NCI-H1436 treated with DMSO at 0.1 percent for 48 hours (cell line): ENCODE measurements at places on chromosomes 16 and 17.

- DNase-seq: no peak
Measured at GRCh38 chr16:57906382-57907316, 64.3 kb downstream of the CNGB1 start.

DNA sequence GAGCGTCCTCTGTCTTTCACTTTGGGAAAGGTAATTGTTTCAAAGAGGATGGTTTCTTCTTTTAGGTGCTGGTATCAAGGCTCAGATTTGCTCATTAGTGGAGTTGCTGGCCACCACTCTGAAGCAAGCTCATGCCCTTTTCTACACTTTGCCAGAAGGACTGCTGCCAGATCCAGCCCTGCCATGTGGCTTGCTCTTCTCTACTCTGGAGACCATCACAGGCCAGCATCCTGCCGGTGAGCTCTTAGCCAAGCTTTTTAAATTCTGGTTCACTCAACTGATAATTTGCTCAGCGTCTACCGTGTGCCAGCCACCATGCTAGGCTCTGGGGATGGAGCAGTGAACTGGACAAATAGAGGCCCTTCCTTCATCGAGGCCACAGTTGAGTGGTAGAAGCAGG lies 4.3 kb downstream of the COG1 start:
- DNase-seq: no peak

DNA sequence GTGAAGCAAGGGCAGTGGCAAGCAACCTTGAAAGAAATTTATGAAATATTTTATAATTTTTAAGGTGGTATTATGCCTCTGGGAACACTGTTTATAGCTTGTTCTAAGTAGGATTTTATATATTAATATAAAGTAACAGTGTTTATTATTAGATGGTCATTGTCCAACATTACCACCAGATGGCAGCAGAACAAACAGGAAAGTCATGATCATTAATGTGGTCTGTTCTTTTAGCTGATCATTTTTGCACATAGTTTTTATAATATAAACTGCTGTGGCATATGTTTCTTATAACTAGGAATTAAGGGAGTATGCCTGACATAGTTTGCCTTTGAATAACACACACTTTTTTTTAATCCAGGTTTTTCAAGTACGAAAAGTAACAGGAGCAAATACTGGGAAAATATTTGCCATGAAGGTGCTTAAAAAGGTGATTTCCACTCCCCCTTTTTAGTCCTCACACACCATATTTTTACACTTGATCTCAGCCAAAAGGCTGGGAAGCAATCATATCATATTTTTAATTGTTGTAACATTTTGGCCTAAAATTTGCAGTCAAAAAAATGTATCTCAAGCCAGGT lies 21.4 kb downstream of the RPS6KB1 start:
- DNase-seq: peak; percentile 30

DNA sequence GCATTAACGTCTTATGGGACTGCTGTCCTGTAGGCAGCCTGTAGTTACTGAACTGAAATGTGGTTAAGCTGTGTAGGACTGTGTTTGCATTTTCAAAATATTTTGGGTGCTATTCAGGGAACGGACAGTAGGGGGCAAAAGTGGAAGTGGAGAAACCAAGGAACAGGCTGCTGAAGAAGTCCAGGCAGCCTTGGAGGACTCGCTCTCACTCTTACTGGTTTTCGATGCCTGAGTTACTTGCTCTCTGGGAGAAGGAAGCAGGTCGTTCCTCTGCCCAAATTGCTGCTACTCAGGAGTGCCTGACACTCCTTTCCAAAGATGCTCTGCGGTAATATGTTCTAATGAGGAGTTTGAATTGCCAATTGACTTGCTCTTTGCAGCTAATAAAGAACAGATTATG lies 64.5 kb upstream of the RBFOX1 start:
- no peak for DNase-seq

DNA sequence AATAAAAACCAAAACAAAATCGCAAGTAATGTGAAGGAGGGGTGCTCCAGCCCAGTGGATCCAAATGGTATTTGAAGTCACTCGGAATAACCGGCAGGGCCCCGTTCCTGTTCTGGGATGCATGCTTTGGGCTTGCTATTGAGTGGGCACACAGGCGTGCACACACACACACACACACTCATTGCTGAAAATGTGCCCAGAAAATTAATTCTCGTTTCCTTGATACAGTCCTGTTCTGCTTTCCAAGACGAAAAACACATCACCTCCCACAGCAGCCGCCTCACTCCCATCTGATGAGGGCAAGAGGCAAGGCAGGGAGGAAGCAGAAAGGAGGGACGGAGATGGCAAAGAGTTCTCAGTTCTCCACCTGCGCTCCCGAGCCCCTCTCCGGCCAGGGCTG lies 62.2 kb upstream of the SDK2 start:
- no peak for DNase-seq

DNA sequence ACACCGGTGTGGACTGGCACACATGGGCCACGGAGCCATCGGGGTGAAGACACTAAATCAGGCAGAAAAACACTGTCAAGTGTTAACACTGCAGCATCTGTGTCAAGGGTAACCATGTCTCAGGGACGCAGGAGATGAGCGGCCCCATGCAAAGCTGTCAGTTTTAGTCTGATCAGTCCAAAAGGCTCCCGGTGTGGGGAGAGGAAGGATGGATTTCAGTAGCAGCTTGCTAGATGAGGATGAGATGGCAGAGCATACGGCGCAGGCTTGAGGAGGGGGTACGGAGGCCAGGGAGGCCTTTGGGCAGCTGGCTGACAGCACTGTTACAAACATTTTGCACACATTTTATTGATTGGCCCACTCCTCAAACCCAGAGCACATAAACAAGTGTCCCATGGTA lies 98.1 kb downstream of the GNAO1 start:
- DNase-seq: no peak

GRCh38 chr17:39867880-39868553 lies at the start of gene ZPBP2:
Gene ZPBP2, plus strand, starts transcription at chr17:39868202. Its CDS starts 153 bp downstream, at chr17:39868355.
- DNase-seq: no peak

DNA sequence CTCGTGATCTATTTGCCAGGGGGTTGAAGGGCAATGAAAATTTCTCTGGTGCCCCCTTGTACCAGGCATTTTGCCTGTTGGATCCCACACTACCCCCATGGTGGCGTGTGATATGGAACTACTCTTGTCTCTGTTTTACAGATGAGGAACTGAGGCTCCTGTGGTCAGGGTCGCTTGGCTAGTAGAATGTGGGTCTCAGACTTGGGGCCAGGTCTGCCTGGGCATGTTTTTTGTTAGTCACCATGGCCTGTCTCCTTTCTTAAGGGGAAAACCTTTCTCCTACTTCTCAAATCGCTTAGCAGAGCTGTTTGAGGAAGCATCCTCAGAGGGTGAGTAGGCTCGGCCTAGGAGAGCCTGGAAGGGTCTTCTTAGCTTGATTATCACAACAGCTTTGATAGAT lies 51.2 kb downstream of the CLEC16A start:
- no peak for DNase-seq

GRCh38 chr16:4522051-4522581 lies 16.5 kb downstream of the CDIP1 start:
- DNase-seq: no peak
